Kidney glomerular epithelial cell (primary cell): ENCODE measurements at places on chromosomes 6 and 20.

GRCh38 chr6:13703496-13703895 lies 8.1 kb downstream of the RANBP9 start:
- DNase-seq: no peak

- no peak for DNase-seq
Observed at GRCh38 chr6:20564777-20565176, 30.5 kb downstream of the CDKAL1 start.

DNA sequence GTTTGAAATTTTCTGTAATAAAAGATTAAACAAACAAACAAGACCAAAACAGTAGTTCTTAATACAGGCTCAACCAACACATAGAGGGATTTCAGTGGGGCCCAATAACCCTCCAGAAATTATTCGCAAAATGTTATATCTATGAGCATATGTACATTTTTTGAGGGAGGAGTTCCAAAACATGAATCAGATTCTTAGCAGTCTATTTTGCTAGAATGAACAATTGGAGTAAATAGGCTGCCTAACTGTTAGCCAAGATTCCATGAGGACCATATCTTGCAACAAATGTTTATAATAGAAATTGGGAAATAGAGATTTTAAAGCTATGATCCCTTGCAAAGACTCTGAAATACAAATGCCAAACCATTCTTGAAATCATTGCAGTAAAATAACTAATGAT lies 186.3 kb downstream of the AKAP7 start:
- no peak for DNase-seq

DNA sequence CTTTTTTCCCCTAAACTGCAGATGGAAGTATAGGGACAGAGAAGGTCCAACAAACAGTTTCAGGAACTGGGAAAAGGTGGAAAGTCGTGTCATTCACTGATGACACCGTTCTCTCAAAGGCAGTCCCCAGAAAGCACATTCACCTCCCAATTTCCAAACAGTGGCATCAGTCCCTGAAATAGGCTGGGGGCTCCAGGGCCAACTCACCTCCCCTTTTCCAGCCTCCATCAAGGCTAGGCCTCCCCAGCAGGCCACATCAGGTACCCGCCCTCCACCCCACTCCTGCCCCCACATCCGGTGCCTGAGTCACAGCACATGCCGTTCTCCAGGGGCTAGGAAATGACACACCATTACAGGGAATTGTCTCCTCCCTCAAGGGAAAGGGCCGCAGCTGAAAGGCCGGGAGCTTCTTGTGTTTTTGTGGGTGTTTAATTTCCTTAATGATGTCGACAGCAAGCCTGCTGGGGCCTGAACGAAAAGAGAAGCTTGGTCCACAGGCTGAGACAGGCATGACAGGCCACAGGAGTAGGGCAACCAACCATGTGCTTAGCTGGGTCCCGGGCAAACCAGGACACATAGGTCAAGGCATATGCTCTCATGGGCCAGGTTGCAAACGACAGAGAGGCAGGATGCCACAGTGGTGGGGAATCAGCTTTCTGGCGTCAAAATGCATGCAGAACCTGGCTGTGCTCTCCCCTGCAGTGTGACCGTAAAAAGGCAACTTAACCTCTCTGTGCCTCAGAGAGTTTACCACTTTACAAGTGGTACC lies 39.2 kb downstream of the ZMYND8 start:
- peak; percentile 94 for DNase-seq

- peak; percentile 27 for DNase-seq
Observed at GRCh38 chr20:17504898-17505635, 26.1 kb downstream of the BFSP1 start.

- DNase-seq: no peak
Observed at GRCh38 chr6:46015119-46015968, at the start of gene CLIC5. Gene CLIC5 (minus strand): TSS chr6:46015860. CDS start chr6:46015542, 318 bp downstream.

DNA sequence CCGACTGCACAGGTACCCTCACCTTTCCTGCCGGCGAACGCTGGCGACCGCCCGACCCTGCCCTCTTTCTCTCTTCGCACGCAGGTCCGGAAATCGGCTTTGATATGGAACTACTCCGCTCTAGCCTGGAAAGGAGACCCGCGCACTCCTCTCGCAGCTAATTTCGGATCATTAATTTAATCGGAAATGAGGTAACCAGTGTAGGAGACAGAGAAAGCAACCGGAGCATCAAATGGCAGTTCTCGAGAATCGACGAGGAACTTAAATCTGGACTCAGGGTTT lies 949 bp upstream of the ATXN1 start:
- DNase-seq: no peak

- DNase-seq: no peak
Observed at GRCh38 chr6:106792536-106793236, 163.3 kb downstream of the QRSL1 start.

GRCh38 chr6:135583256-135583761 lies 85.8 kb upstream of the AHI1 start:
- DNase-seq: no peak

- peak; percentile 62 for DNase-seq
Observed at GRCh38 chr6:130293800-130294199, 71.0 kb upstream of the SAMD3 start.

GRCh38 chr20:41018153-41018552 lies 10.5 kb upstream of the TOP1 start:
- DNase-seq: no peak

DNA sequence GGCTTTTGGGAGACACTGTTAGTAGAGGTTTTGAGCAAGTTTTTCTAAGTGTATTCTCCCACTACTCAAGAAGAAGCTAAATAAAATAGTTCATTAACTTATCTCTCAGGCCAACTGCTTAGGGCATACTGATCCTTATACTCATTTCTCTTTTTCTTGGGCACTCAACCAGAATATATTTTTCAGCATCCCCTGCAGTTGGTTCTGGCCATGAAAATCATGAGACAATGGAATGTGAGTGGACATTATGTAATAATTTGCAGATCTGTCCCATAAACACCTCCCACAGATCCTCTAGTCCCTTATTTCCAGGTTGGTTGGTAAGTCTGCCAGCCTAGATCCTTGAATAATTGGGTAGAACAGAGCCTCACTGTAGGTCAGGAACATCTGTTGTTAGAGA lies 136.7 kb downstream of the AIG1 start:
- peak; percentile 33 for DNase-seq

GRCh38 chr6:134821928-134822864 lies 127.7 kb downstream of the ALDH8A1 start:
- DNase-seq: no peak

GRCh38 chr6:160085226-160085625 lies 36.4 kb upstream of the SLC22A1 start:
- no peak for DNase-seq

DNA sequence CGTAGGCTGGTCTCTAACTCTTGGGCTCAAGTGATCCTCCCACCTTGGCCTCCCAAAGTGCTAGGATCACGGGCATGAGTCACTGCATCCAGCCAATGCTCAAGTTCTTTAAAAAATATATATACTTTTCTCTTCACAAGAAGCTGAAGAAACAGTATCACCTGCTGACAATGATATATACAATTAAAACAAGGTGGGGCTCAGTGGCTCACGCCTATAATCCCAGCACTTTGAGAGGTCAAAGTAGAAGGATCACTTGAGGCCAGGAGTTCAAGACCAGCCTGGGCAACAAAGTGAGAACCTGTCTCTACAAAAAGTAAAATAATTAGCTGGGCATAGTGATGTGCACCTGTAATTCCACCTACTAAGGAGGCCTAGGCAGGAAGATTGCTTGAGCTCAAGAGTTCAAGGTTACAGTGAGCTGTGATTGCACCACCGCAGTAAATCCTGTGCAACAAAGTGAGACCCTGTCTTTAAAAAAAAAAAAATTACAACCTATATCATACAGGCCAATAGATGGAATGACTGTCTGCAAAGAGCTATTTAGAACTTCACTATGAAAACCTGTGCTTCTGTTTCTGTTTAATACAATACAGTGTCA lies 36.4 kb downstream of the MBOAT1 start:
- no peak for DNase-seq

- DNase-seq: no peak
Observed at GRCh38 chr6:10659699-10660348, 34.6 kb downstream of the C6orf52 start.

DNA sequence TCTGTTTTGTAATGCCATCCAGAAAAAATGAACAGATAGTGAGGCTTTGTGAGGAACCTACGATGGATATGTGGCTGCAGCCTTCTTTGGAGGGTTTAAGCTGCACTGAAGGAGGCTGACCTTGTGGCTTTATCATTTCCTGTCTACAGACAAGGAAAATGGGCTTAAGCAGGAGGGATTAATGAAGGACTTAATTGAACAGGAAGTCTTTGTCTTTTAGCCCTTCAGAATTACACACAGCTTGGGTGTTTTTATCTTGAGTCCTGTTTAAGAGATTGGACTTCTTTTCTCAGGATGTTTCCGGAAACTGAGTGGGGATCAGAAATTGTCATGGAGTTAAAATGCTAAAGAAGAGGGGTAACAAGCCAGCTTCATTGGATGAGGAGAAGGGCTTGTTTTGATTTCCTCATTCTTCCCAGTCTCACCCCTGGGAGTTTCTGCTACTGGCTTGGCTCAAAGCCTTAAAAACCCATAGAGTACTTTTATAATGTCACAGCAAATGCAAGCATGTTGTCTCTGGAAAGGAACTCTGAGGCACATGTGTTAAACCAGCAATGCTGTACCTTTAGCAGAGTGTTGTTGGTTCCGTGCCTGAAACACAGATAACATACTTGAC lies 193.6 kb downstream of the JARID2 start:
- no peak for DNase-seq

DNA sequence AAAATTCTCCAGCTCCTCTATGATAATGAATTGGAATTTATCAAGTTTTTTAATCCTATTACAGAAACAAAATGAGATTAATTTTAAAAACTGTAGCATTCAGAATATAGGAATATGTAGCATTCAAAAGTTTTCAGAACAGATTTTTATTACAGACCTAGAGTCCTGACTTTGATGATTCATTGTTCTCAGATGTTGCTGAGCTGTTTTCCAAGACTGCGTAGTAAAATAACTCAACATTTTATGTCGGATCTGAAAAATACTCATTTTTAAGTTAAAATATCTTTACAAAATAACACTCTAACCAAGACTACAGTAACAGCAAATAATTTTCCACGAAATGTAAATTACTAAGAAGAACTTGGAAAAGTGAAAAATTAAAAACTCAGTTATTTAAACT lies 67.1 kb downstream of the SYCP2 start:
- DNase-seq: no peak

GRCh38 chr20:49415668-49416044 lies 66.8 kb downstream of the KCNB1 start:
- no peak for DNase-seq

DNA sequence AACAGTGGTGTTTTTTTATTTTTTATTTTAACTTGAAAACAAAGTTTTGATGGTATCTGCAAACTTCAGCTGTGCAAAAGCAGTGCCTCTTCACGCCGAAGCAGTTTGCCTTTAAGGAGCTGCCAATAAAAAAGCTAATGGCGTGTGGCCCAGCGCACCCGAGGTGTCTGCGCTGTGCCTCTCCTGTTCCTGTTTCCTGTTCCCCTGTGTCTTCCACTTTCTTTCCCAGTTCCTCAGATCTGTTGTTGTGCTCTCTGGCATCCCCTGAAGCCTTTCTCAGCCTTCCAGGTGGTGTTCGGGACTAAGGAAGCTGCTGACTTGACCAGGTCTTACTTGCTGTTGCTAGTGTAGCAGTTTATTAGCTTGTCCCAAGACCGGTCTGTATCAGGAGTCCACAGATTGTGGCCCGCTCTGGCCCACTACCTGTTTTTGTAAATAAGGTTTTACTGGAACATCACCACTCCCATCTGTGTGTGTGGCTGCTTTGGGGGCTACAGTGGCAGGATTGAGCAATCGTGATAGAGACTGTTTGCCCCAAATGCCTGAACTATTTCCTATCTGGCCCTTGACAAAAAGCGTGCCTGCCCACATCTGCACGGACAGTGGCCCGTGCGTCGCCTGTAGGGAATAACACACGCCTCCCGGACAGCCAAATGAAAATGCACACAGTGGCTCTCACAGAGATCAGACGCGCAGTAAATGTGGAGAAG lies 178.3 kb downstream of the TMEM242 start:
- DNase-seq: no peak

DNA sequence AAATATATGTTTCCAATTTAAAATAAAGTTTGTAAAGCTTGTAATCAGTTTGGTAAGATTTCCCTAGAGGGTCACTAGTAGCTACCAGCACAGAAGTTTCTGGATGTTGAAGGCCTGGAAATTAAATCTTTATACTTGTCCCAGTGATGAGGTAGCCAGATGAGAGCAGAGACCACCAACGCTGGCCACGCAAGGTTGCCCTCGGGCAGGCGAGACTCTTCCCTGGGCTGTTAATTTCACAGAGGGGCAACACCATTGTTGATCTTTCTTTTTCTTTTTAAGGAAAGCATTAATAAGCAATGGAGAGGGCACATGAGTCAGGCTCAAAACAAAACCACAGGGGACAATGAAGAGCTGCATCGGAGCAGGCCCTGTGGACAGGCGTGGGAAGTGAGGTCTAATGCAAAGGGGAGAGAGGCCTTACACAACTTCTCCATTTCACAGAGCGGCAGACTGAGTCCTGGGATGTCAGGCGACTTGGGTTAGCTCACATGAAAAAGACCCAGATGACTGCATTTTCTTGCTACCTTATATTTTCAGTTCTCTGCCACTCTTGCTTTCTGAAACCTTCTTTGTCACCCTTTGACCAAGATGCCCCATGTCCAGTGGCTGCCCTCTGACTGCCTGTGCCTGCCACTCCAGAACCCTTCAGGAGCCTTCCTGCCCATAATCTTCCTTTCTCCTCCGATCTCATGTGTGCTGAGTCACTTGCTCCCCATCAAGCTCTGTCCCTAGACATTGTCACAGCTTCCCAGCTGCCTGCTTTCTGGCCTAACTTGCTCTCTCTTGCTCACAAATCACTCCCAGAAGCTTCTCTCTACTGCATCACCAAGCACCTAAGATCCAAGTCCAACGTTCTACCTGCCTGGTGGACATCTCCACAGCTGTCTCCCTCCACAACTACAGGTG lies 107.7 kb upstream of the CDYL start:
- no peak for DNase-seq

- DNase-seq: peak; percentile 95
Observed at GRCh38 chr6:97085772-97086171, 161.2 kb downstream of the KLHL32 start.

DNA sequence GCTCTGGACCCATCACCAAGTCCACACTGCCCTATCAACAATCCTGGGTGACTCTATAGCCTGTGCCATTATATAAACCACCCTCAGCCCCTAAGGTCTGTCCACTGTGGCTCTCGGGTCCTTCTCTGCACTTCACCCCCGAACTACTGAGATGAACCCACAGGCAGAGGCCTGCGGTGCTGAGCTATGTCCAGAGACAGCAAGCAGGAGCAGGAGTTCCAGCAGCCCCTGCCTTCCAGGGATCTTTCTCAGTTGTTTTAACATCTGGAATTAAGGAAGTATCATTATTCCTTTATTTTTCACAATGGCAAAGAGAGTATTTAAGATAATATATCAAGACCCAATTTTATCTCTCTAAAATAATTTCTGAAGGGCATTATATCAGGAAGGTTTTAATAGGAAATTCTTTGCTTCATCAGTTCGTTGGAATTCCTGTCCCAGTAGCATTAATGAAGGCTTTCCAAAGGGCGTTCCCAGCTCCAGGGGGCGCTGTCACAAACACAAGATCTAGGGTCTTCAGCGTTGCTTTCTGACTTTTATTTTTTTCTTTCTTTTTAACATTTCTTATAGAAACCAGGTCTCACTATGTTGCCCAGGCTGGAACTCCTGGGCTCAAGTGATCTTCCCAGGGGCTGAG lies 27.3 kb downstream of the RRBP1 start:
- DNase-seq: peak; percentile 16
